ENCODE measurements at places on chromosomes 2 and 18.

GRCh38 chr2:26330114-26330549, 15.8 kb upstream of the SELENOI start:
- DNase-seq: no peak

GRCh38 chr2:127504552-127505430, 21.5 kb downstream of the IWS1 start:
- no peak for DNase-seq

DNA sequence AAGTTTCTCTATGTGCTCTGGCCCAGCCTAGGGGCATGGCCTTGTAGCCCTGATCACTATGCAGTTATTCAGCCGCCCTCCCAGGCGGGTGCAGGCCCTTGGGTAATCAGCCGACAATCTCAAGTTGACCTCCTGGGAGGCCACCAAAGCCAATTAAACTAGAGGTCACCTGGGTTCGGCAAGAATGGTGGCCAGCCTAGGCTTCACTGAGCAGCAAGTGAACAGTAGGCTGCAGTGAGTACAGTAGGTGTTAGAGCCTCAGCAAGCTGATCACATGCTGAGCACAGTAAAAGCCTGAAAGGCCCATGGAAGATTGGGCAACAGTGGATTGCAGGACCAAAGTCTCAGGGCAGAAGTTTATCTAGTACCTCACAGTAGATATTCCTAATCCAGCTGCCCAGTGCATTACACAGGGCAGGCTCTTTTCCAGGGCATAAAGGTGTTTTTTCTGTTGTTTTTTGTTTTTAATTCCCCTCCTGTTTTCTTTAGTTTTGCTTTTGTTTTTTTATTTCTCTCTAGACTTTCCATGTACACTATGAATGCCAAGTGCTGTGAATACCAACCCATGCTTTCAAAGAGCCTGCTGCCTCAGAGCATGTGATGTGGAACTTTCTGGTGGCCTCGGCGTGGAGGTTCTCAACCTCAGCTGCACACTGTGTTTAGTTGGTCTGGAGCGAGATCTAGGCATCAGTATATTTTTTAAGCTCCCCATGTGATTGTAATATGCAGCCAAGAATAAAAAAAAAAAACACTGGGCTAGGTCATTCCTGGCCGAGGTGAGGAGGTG, 55.9 kb upstream of the ATL2 start:
- no peak for DNase-seq

- no peak for DNase-seq
These were observed 653.4 kb upstream of the ID2 start for GRCh38 chr2:8028436-8028835.

DNA sequence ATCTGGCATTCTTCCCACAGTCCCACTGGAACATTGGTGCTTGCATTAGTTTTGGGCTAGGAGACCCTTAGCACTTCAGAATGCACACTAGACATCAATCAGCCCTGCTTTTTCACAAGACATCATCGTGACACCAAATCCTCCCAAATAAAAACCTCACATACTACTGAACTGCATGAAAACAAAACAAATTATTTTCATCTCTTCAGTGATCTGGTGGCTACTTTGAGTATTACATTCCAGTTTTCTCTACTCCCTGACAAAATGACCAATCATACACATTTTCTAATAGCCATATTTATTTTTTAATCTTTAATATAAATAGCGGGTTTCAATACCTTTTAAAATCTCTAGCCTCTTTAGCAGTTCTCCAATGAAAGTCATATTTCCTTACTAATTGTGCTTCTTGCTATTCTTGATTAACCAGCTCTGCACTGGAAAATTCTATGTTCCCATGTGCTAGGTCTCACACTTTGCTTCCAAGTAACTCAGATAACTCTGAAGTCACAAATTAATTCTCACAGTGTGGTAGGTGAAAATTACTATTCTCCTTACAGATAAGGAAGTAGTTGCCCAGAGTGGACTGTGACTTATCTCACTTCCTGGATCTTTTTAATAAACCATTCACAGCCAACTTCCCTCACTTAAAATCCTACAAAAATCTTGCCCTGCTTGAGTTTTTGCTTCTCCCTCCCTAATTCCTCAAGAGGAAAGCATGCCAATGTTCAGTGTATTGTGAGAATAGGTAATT, 82.5 kb upstream of the EPB41L3 start:
- DNase-seq: no peak

DNA sequence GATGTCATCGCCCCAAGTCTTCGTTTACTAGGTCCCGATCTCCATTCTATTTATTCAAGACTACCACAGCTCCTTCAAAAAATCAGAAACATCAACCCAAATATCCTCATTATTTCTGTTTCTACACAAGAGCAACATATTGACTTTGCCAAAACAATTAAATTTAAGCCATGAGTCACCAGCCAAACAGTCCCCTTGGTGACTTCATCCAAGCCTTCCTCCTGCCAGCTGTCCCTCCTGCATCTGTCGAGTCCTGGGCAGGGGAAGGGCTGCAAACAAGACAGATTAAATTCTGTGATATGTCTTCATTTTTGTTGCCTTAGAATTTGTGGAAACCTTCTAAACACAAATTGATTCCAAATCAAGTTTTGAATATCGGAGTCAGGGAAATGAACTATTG, 110.3 kb downstream of the SP3 start:
- no peak for DNase-seq

DNA sequence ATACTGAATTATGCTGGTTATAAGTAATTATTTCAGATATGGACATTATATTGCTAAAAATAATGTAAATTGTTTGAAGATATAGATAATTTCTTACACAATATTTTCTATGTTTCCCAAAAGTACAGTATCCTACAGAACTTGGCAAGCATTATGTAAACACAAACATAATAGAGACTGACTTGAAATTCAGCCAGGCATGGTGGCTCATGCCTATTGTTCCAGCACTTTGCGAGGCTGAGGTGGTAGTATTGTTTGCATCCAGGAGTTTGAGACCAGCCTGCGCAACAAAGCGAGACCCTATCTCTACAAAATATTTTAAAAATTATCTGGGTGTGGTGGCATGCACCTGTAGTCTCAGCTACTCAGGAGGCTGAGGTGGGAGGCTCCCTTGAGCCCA, 1300.5 kb upstream of the DDX18 start:
- no peak for DNase-seq

DNA sequence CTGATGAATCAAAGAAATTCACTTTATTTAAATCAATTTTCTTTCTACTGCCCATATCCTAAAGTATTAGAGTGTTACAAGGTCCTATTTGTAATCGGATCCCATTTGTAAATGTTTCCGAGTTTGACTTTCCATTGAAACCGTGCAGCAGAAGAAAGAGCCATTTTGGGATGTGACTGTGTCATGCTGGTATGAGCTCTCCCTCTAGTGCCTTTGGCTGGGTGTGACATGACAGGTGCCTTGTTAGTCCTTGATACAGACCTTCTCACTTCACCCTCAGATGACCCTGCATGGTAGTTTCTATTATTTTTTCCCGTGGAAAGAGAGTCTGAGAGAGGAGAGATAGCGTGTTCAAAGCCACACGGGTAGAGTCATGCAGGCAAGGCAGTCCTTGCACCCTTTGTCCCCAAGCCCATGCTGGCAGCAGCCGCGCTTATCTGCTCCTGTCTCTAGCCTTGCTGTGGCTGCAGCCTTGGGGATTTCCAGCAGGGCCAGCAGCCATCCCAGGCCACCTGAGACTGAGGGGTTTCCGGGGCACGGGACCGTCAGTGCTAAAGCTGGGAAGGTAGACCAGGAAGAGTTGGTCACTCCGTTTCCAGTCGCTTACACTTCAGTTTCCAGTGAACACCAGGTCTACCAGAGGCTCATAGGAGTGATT, 21.4 kb downstream of the CHMP1B start:
- DNase-seq: no peak

- DNase-seq: no peak
These were observed 6.9 kb downstream of the SNORC start for GRCh38 chr2:232876978-232877441.

DNA sequence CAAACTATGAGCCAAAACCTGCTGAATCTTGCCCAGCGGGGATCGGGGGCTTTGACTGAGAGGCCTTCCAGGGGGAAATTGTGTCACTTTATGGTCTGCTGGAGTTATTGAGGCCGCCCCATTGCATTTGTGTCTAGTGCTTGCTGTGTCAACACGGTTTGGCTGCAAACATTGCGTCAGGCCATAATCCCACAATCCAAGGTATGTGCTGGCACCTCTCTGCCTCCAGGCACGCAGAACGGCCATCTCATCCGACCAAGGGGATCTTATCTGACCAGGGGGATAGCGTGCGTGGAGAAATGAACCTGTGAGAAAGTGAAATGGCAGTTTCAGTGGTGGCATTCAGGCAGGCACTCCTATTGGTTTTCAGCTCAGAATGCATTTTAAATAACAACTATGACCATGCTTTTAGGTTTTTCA, 18.1 kb upstream of the LYPD6B start:
- DNase-seq: no peak

DNA sequence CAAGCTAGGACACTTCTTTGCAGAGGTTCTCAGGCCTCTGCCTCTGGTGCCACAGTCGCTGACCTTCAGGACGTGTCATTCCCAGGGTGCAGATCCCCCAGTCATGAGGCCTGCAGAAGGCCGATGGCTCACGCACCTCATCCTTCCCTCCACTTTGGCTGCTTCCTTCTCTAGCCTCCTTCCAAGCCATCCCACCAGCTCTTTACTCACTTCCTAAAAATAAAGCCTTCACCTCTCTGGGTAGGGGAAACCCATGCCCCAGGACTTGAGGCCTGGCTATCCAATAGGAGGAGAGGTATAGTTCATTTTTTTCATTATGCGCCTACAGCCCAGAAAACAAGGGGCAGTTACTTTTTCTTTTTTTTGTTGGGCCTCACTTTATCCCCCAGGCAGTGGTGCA, 91.4 kb downstream of the B3GNT2 start:
- DNase-seq: no peak

DNA sequence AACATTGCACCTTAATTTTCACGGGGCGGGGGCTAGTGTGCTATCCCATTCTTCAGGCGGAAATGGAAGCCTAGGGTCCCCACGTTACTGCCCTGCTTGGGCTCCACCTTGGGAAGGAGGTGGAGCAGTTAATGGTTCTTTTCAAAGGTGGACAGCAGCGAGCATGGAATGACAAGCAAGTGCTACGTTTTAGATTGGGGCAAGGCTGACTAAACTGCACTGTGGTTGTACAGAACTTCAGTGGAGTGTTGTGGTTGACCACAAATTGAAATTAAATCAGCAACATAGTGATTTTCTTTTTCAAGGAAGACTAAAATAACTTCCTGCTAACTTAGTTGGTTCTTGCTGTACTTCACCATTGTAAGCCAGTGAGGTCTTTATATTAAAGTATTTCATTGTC, 47.0 kb downstream of the CHRNA1 start:
- DNase-seq: peak; percentile 48

DNA sequence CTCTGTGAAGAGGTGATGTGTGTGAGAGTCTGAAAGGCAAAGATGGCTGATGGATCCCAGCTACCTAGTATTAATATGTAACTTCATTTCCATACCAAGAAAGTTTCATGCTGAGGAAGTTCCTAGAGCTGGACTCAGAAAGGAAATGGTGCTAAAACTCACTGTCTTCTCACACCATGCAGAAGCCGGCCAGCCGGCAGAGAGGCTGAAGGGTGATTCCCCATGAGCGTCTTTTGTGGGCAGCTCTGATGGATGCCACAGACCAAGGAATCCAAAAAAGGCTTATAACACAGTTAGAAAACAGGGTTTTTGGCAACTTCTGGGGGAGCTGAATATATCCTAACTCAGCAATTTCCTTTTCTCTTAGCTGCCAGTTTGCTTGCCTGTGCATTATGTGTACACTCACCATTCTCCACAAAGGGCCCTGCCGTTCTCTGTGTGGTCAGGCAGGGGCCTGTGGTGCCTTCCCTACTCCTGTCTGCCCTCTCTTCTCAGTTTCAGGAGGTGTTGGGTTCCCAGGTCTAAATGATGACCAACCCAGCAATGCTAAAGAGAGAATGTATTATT, 289.4 kb downstream of the MTX2 start:
- DNase-seq: no peak

DNA sequence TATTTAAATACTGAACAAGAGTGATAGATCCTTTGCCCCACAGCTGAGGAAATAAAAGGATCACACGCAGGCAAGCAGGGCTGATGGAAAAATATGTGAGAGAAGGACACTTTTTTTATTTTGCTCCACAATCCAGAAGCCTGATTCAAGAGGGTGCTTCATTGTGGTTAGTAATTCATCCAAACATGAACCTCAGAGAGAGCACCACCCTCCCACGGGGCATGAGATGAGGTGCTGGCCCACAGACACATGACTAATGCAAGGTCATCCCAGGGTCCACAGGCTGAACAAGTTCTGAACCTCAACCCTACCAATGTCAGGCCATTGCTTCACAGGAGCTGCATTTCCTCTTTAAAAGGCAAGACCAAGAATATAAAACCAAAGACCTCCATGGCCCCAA, 239.6 kb downstream of the MREG start:
- DNase-seq: peak; percentile 93

DNA sequence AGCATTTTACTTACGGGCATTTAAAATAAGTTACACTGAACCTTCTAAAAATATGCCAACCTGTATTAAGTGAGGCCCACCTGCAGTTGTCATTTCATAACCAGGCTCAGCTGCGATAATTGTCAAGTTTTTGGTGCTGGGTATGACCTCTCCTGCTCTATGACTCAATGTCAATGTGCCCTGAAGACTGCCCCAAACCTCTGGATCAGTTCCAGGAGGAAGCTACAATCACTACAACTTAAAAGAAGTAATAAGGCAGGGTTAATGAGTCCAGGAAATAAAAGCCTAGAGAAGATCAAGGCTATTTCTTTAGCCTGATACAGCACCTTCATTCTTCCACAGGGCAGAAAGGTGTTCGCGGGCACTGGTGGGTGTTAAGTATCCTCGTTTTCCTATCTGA, 22.9 kb downstream of the POLR1A start:
- DNase-seq: no peak

DNA sequence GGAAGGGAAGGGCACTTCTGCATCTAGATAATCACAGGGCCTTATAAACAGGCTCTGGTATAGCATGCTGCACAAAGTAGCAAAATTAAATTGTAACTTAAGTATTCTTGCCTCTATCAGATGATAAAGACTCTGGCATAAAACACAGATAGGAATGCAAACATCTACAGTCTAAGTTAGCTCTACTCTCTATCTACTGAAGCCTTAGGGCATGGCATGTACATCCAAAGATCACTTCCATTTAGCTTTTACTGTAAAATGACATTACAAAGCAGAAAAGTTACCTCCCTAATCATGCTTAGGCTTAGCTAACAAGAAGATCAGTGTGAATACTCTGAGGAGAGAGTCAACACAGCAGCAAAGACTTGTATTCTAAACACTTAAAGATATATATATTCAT, 90.7 kb downstream of the NOL10 start:
- DNase-seq: no peak

DNA sequence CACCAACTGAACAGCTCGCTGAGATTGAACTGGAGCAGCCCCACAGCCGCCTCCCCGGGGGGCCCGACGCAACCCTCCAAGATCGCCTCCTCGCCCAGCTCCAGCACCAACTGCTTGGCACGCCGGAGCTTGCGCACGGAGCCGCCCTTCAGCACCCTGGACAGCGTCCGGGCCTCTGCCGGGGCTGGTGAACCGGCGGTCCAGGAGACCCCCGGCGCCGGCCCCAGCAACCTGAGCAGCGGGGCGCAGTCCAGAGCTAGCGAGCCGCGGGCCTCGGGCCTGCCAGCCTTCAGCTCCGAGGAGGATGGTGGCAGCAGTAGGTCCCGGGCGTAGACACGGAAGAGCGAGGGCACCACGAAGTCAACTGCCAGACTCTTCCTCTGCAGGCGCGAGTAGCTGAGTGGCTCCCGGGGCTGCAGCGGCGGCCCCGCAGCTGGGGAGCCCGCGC, 1.2 kb downstream of the ALK start:
- no peak for DNase-seq

GRCh38 chr2:196284144-196284844, 112.9 kb upstream of the STK17B start:
- no peak for DNase-seq

- DNase-seq: no peak
These were observed 41.3 kb downstream of the ZFP36L2 start for GRCh38 chr2:43185146-43185545.

All from non-pigmented ciliary epithelial cell (primary cell).